ENCODE measurements at places on chromosomes 3 and 15.

- DNase-seq: no peak
Measured at GRCh38 chr3:25456723-25457670, 28.9 kb downstream of the RARB start.

GRCh38 chr3:145176907-145177306, 984.1 kb downstream of the PLOD2 start:
- no peak for DNase-seq

- no peak for DNase-seq
Measured at GRCh38 chr15:41554915-41555314, 4.1 kb upstream of the TYRO3 start.

- DNase-seq: no peak
Measured at GRCh38 chr15:63901912-63902670, 68.3 kb upstream of the HERC1 start.

DNA sequence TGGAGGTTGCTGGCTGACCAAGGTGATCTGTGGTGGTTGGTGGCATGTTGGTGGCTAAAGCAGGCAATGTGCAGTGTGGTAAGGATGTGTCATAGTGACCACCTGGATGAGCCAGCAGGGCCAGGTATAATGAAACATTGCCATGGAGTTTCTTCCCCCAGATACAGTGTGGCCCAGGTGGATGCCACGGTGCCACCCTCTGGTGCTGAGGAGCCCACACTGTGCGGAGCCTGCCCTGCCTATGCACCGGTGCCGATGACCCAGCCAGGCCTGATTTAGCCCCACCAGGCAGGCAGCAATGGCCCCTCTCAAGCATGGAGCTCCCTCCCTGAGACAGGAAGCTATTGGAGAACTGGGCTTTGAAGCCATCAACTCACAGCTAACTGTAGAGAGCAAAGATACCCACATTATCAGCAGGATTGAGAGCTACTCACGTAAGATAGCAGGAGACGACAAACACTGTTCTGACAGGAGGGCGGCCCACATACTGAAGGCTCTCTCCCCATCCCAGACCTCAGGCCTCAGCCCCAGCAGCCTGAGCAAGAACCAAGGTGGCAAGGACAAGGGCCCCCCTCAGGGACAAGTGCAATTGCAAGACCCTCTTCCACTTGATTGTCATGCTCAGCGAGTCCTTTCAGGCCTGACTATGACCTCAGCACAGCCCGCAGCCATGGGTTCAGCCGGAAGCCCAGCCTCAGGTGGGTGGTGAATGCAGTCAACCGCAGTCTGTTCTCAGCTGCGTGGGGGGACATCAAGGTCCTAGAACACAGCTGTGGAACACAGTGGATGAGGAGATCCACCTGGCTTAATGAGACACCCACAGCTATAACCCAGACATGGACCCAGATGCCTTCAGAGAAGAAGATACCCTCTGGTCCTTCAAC, 82.8 kb upstream of the CDV3 start:
- no peak for DNase-seq

DNA sequence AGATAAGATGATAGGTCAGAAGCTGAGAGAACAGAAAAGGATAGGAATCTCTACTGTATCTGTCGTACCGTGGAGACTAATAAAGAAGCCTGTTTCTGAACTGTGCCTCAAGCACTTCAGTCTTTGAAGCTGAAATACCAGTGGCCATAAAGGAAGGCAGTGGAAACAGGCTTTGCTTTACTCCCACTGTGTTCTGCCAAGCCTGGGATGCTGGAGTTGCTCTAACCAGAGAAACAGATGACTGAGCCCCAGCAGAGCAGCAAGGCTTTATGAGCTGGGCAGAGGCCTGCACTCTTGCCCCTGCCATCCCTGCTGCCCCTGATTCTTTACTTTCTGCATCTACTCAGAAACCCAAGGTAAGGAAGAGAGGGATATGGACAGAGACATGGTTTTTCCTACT, 89.4 kb downstream of the PDE8A start:
- no peak for DNase-seq

GRCh38 chr15:60720493-60721256, 241.7 kb upstream of the ICE2 start:
- no peak for DNase-seq

- peak; percentile 46 for DNase-seq
Measured at GRCh38 chr3:52570076-52570475, 33.7 kb downstream of the UQCC5 start.

DNA sequence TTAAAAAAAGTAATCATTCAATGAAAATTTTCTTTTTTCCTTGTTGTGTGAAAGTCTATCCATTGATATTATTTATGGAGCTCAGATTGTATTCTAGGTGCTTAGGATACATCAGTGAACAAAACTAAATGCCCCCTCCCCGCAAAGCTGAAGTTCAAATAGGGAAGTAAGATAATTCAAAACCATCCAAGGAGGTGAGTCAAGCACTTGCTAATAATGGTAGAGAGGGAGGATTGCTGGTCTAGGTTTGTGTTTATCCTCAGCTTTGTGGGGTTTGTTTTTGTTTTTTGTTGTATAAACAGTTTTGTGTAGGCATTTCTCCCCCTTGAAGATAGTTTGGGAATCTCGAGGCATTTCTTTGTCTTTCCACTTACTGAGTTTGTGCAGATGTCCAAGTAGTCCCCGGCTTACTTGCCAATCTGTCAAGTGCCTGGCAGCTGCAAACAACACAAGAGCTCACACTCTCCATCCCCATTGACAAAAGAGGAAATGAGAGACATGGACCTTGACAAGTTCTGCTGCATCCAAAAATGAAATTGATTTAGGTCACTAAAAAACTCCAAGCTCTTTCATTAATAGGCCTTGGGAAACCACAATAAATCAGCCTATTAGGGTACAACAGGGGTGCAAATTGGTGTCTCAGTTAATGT, 575.8 kb upstream of the TBL1XR1 start:
- DNase-seq: no peak

DNA sequence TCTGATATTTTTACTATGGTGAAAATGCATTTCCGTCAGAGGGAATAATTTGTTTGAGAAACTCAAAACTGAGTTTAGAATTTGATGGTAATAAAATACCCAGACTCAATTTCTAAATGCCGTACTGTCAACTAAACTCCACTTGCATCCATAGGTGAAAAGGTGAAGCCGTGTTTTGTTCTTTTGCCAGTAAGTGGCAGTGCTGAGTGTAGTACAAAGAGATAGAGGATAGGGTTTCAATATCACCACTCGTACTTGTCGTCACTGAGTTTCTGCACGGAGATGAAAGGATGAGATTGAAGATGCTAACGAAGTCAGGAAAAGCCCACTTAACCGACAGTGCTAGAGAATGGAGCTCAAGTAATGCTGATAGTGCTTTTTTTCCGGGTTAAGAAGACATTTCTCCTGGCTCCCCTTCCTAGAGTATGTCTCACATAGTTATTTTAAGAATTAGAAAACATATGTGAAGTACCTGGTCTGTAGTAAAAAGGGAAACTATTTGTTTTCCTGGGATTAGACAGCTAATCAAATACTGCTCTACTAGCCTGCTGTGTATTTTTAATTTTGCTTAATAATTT, 345.1 kb downstream of the IL5RA start:
- DNase-seq: no peak

DNA sequence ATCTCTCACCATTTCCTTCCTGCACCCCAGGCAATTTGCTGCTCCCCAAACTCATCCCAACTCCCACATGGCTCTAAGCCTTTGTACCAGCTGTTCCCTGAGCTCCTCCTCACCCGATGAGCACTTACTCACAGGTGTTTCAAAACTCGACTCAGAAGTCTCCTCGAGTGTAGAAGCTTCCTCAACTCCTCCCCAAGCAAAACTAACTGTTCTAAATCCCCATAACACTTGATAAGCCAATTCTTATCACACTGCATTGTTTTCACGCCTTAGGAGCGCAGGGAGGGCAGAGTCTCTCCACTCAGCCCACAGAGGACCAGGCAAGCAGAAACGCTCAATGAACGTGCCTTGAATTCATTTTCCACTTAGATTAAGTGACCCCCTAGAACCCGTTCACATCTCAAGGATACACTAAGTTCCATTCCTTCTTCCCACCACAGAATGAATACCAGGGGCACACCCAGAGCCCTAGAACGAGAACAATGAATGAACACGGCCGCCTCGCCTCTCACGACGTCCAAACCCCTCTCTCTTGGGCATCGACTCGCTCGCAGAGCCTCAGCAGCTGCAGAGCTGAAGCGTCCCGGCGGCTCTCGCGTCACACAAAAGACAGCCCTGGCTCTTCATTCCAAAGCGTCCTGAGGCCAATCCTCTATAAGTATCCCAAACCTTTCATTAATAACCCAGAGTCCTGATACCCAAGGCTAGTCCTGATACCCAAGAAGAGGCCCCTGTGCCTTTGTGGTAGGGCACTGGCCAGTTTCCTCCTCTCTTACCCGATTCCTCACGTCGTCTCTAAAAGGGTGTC, 1.1 kb downstream of the RAF1 start:
- peak; percentile 38 for DNase-seq

DNA sequence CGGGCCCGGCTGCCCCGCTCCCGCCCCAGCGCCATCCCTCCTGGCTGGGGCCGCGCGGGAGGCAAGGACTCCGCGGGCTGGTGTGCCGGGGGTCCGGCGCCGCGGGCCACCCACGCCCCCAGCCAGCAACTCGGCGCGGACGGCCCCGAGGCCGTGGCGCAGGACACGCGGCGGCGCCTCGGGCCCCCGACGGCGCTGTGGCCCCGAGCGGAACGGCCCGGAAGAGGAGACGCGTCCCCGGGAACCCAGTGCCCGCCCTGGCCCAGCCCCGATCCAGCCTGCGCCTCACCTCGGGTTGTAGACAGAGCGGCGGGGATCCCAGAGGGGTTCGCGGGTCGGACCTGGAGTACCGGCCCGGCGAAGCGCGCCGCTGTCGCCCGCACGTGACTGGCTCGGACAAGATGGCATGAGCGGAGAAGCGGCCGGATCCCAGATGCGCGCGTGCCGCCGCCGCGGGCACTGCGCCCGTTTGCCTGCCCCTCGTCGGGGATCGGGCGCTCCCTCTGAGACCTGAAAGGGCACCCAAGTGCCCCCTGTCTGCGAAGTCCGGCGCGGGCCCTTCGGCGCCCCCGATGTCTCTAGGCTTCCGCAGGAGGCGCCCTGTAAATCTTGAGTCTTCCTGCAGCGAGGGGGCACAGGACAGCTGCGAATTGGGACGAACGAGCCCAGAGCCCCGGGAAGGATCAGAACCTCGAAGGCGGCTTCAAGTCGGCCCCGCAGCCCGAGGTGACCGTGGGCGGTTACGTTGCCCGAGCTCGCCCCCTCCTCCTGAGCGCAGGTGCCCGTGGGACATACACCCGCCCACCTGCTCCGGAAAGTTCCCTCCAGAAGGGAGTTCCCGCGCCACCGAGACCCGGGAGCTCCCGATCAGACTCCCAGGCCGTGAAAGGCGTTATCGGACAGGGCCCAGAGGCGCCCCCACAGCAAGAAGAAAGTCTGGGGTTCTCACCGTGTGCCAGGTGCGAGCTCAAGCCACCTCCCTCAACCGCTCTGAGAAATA, 598 bp upstream of the SFMBT1 start:
- peak; percentile 19 for DNase-seq

GRCh38 chr3:127066635-127067034, 83.7 kb downstream of the PLXNA1 start:
- DNase-seq: no peak

- DNase-seq: peak; percentile 10
Measured at GRCh38 chr15:79160211-79160610, 69.6 kb upstream of the RASGRF1 start.

DNA sequence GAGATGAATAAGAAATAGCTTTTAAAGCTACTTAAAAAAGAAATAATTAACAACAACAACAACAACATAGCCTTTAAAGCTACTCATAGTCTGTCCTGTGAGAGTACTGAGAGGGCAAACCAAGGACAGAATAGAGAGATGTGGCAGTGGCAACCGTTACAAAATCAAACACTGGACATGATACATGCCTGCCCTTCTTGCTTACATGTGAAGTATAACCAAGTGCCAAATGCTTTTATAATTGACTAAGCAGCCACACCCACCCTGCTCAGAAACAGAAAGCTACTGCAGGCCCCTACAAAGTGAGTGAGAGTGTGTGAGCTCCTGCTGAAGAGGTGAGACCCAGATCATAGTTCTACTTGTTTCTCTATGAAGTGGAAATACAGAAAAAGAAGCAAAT, 38.4 kb downstream of the NDUFB4 start:
- no peak for DNase-seq

DNA sequence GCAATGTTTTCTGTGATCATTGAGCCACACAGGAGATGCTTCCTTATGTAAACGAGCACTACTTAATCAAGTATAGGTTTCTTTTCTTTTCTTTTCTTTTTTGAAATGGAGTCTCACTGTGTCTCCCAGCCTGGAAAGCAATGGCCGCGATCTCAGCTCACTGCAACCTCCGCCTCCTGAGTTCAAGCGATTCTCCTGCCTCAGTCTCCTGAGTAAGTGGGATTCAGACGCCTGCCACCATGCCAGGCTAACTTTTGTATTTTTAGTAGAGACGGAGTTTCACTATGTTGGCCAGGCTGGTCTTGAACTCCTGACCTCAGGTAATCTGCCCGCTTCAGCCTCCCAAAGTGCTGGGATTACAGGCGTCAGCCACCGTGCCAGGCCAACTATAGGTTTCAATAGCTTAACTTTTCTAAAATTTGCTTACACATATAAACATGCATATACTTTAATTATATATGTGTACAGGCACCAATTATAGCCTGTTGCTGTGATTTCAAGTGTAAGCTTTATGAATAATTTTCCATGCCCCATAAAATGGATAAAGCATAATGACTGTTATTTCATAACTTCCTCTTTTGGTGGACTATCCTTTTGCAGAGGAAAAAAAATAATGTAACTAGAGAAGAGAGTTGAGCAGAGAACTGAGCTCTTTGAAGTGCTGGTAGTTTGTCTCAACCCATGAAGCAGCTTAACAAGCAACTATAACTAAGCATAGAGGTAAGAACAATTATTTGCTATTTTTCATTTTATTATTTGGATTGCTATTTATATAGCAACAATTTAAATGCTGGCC, 24.8 kb upstream of the MBNL1 start:
- no peak for DNase-seq

DNA sequence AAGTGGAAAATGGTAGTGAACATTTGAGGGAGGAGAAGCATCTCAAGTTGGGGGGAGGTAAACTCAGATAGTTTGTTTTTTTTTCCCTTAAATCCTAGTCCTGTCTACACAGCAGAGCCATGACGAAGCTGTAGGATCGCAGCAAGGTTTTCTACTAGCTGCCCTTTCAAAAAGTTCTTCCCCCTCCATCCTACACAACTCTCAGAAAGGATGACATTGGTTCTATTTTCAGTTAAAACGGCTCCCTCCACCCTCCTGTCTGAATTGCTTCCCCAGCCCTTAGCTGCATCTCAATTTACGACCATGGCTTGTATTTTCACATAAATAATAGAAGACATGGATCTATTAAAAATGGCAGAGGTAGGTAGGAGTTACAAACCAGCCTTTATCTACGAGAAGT, 2.2 kb downstream of the HOMER2 start:
- DNase-seq: no peak

DNA sequence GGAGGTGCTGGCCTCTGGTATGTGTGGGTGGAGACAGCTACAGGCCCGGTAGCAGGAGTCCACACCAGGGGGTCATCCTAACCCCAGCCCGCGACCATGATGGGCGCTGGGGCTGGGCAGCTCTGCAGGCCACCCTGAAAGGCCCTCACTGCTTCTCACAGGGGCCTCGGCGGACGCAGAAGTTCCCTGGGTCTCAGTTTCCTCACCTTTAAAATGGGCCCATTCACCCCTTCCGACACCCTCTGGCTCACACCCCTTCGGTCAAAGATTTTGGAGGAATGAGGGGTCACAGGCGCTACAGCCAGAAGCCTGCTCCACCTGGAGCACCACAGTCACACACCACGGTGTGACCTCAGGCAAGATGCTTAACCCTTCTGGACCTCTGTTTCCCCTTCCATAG, 8.0 kb downstream of the PLXND1 start:
- DNase-seq: no peak

Data from fibroblast of villous mesenchyme (primary cell).